Activated T-cell treated with anti-CD3 and anti-CD28 coated beads for 4 hours (primary cell): ENCODE measurements at places on chromosomes 6 and 20.

- DNase-seq: no peak
Measured at GRCh38 chr6:139881728-139882211, 507.3 kb upstream of the CITED2 start.

DNA sequence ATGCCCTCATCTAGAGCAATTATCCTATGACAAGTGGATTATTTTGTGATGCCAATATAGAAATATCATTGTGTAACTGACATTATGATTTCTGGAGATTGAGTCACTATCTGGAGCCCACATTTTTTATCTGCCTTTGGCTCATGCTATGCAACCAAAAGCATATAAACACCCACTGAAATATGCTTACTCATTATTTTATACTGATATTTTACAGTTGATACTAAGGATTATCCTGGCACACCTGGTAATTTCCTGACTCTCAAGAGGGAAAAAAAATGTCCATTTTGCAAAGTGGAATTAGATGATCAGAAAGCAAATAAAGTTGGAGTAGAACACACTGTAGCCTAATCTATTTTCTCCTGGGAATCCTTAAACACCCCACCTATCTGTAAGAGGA lies 154.5 kb downstream of the PKHD1 start:
- no peak for DNase-seq

GRCh38 chr20:10868299-10868698 lies 194.5 kb upstream of the JAG1 start:
- no peak for DNase-seq

- no peak for DNase-seq
Measured at GRCh38 chr6:154931711-154932424, 63.2 kb upstream of the TIAM2 start.

- no peak for DNase-seq
Measured at GRCh38 chr20:61668771-61669503, 396.7 kb downstream of the TAF4 start.
